Spleen (tissue), 13 donors: ENCODE measurements at places on chromosomes 5 and 9.

DNA sequence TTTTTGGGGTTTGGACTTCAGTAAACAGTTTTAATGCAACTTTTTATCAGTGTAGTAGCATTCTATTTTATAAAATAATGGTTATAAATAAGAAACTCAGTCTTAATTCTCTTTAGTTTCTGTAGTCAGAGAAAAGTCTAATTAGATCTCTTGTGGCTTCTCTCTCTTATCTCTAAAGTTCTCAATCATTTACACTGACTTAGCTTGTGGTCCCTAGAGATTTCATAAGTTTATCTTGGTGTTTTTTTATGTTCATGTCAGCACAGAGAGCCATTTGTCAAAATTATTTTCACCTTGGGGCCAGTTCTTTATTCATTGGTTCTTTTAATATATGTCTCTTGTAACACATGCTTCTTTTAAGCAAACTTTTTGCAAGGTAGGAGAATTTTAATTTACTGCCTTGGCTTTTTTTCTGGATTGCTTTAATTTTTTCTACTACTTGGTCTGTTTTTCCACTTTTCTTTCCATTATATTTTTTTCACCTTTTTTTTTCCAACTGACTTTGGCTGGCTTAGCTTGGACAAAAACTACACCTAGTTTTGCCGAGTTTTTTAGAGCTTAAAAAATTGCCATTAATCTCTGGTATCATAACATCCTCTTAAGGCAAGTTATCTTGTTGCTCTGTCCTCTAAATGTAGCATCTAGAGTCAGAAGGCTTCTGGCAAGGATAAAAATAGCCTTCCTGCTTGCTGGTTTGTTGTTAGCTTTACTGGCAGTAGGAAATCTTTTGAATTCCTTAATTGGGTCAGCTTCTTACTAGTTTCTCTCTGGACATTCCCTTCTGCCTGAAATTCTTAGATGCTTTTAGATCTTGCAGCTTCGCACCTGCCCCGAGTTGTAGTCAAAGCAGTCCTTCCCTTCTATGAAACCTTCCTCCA is 35.3 kb downstream of the CPEB4 start:
- no peak for DNase-seq
- H3K4me1 ChIP-seq = peaks cover 97% of the 10 kb centered on the region
- H3K4me3 ChIP-seq = no peak overlapping the region
- no peak overlapping the region for H3K27ac ChIP-seq
- no peaks in the 10 kb centered on the region for H3K36me3 ChIP-seq

DNA sequence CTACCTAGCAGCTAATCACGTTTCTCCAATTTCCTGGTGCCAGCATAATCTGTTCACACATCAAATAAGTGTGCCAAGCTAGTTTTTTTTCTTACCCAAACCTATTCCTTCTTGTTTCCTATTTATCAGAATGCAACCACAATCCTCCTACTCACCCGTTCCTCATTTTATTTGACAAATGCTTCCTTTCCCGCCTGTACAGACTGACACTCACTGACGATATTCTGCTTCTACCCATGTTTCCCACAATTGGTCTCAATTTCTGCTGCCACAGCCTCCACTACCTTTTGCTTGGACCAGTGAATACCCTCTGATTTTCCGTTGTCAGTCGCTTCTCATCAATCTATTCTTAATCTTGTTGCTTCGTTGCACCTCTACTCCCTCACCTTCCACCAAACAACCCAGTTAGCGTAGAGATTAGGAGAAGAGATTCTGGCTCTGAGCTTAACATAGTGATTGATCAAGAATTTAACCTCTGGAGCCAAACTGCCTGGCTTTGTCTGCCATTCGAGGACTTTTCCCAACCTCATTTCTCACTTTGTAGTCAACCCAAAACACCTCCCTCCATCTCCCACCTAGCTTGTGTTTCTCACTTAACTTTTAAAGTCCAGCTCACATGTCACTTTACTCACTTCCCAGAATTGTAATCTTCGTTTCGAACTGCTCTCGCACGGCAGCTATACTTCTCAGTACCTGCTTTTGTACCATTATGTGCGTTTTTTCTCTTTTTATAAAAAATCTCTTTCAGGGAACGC is 729 bp upstream of the TMEM38B start:
- H3K27me3 ChIP-seq = no peaks in the 10 kb centered on the region
- peaks cover 29% of the 10 kb centered on the region for H3K4me1 ChIP-seq
- no peaks in the 10 kb centered on the region for H3K36me3 ChIP-seq

- H3K36me3 ChIP-seq = peaks cover 64% of the 10 kb centered on the region
- no peak for DNase-seq
- H3K4me3 ChIP-seq = no peak overlapping the region
- no peaks in the 10 kb centered on the region for H3K27me3 ChIP-seq
- no peaks in the 10 kb centered on the region for H3K4me1 ChIP-seq
Observed at GRCh38 chr5:177276886-177277285, 26.6 kb downstream of the RAB24 start.

- peaks cover 53% of the 10 kb centered on the region for H3K4me1 ChIP-seq
- H3K27ac ChIP-seq = no peak overlapping the region
- H3K36me3 ChIP-seq = peaks cover 31% of the 10 kb centered on the region
- H3K4me3 ChIP-seq = no peak overlapping the region
- no peaks in the 10 kb centered on the region for H3K27me3 ChIP-seq
Observed at GRCh38 chr9:126430124-126430523, 103.5 kb downstream of the MVB12B start.

DNA sequence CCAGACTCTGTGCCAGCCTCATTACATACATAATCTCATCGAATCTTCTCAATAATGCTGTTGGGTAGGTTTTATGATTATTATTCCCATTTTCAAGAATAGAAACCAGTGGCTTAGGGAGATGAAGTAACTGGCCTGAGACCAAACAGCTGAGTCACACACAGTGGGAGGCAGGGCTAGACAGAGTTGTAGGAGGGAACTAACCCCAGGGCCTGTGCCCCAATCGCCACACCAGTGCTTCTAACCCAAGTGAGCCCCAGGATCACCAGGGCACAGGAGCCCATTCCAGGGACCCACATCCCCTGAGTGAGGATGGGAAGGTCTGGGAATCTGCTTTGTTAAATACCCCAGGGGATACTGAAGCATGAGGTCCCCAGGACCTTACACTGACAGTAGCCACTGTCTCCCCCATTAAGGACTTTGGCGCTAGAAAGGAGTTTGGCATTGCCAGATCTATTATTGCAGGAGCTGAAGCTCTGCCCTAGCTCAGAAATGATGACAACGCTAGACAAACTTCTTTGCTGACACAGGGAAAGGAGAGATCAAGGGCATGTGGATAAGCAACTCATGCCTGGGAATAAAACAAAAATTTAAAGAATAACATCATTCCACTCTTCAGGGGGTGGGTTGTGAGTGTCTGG is 63.8 kb upstream of the PPARGC1B start:
- no peaks in the 10 kb centered on the region for H3K36me3 ChIP-seq
- peaks cover 24% of the 10 kb centered on the region for H3K4me1 ChIP-seq
- H3K27ac ChIP-seq = no peak overlapping the region

DNA sequence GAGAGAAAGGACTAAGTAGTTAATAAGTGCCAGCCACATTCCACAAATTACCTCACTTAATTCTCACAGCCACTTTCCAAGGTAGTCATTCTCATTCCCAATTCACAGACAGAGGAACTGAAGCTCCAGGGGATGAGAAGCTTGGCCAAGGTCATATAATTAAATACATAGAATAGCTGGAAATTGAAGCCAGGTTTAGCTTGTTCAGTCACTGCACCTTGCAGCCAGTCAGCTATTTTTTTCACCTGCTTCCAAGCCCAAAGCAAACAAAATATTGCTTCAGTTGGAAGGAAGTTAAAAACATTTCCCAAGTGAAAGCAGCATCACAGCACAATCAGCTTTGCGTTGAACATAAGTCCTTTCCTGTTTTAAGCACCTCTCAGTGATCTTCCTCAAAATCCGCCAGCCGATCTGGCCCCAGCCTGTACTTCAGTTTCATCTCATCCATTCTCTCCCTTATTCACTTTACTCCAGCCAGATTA is 4.8 kb downstream of the ALDH1A1 start:
- no peaks in the 10 kb centered on the region for H3K27me3 ChIP-seq
- H3K4me3 ChIP-seq = no peak overlapping the region
- DNase-seq = no peak

DNA sequence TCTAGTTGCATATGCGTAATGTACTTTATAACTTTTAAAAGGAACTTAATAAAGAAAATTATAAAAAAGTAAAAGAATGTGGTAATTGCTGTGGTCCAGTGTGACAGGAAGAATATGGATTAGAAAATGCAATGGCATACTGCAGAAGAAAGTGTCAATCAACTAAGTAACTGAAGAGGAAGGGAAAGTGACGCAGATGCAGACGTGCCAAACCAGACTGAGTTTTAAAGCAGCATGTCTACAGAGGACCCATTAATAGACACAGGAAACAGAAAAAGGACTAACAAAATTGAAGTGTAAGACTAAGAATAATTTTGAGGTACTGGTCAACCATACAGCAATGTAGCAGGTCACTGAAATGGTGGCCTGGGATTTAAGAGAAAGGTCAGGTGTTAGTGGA is 73.3 kb downstream of the DPYSL3 start:
- no peak overlapping the region for H3K4me3 ChIP-seq
- no peaks in the 10 kb centered on the region for H3K4me1 ChIP-seq
- no peak for DNase-seq

- H3K4me1 ChIP-seq = no peaks in the 10 kb centered on the region
- no peaks in the 10 kb centered on the region for H3K36me3 ChIP-seq
- no peaks in the 10 kb centered on the region for H3K27me3 ChIP-seq
- no peak overlapping the region for H3K4me3 ChIP-seq
- H3K27ac ChIP-seq = no peak overlapping the region
- peak; percentile 60 for DNase-seq
Observed at GRCh38 chr5:1549475-1550030, 25.8 kb upstream of the LPCAT1 start.

DNA sequence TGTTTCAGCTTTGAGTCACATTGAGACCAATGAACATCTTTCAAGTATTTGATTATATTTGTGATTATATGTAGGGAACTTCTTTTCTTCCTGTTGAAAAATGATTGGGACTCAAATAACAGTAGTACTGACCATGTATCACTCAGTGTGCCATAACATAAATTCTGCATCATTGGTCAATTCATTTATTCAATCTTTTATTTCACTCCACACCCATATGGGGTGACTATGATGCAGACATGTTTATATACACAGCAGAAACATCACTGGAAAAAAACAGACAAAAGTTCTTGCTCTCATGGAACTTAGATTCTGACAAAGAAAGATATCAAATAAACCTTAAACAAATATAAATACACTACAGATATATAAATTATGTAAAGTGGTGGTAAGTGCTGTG is 74.7 kb upstream of the ANXA1 start:
- no peaks in the 10 kb centered on the region for H3K27me3 ChIP-seq
- H3K36me3 ChIP-seq = no peaks in the 10 kb centered on the region
- no peak overlapping the region for H3K4me3 ChIP-seq
- H3K27ac ChIP-seq = no peak overlapping the region

GRCh38 chr5:146962801-146963355 is 84.3 kb upstream of the PPP2R2B start:
- H3K27me3 ChIP-seq = no peaks in the 10 kb centered on the region
- no peak for DNase-seq
- H3K4me3 ChIP-seq = no peak overlapping the region
- no peaks in the 10 kb centered on the region for H3K36me3 ChIP-seq
- no peaks in the 10 kb centered on the region for H3K4me1 ChIP-seq
- H3K27ac ChIP-seq = no peak overlapping the region

- DNase-seq = no peak
- H3K27me3 ChIP-seq = no peaks in the 10 kb centered on the region
- no peak overlapping the region for H3K27ac ChIP-seq
- no peaks in the 10 kb centered on the region for H3K4me1 ChIP-seq
- H3K4me3 ChIP-seq = no peak overlapping the region
- H3K36me3 ChIP-seq = peaks cover 4% of the 10 kb centered on the region
Observed at GRCh38 chr5:41840251-41840650, 30.0 kb downstream of the OXCT1 start.

DNA sequence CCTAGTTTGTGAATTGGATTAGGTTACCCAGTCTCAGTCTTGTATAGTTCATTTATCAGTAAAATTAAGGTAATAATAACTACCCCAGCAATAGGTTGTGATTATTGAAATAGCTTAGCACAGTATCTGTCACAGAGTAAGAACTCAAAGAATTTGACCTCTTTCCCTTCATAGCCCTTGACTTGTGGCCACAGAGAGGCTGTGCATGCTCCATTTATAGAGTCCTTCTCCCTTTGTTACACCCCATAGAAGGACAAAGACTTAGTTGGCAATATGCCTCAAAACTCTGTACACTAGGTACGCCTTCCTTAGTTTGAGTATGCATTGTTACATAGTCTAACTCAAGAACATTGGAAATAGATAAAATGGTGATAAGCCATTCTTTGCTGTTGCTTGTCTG is 257.2 kb downstream of the KCTD16 start:
- no peaks in the 10 kb centered on the region for H3K36me3 ChIP-seq
- H3K27ac ChIP-seq = no peak overlapping the region
- no peaks in the 10 kb centered on the region for H3K27me3 ChIP-seq
- no peaks in the 10 kb centered on the region for H3K4me1 ChIP-seq
- DNase-seq = no peak

DNA sequence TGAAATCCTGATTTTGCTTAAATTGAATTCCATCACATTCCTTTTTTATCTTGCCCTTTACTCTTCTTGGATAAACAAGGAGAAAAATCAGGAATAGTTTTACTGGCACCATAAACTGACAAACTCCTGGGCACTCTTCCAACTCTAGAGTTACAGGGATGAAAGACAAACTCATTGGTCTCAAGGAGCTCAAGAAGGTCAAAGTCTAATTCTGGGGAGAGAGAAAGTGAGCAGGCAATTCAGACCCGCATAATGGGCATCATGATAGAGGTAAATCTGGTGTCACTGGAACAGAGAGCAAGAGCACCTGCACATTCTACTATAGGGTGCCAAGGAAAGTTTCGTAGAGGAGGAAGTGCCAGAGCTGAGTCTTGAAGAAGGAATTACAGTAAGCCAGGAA is 64.8 kb downstream of the GRIN3A start:
- DNase-seq = no peak
- H3K4me1 ChIP-seq = no peaks in the 10 kb centered on the region
- H3K36me3 ChIP-seq = no peaks in the 10 kb centered on the region
- no peak overlapping the region for H3K27ac ChIP-seq

DNA sequence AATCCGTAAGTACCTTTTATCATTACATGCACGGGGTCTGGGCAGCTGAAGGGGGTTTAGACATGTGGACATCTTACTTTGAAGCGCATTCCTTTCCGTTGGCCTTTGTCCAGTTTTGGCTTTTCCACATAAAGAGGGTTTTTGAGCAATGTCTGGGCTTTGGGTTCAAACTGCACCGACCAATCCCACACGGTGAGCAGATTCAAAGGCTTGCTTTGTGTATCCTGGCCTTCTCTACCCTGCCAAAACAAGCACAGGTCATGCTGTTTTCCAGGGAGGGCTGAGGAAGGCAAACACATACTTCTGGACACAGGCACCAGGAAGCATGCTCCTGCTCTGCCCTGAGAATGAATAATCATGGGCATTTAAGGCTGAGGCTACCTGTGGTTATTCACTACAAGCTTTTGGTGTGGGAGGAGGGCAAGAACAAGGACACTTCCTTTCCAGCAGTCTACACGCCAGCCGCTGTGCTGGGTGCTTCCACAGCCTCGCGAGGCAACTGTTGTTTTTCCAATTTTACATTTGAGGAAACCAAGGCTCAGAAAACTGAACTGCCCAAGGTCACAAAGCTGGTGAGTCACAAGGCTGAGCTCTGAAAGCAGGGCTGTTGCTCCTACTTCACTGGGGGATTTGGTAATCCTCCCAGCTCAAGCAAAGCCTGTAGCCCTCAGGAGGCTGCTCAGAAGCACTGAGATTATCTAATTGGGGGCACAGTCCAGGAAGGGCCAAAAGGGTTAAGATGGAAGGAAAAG is 59.8 kb upstream of the GOLPH3 start:
- no peak for DNase-seq
- H3K4me3 ChIP-seq = no peak overlapping the region
- H3K27me3 ChIP-seq = no peaks in the 10 kb centered on the region
- peaks cover 50% of the 10 kb centered on the region for H3K4me1 ChIP-seq
- peak overlapping the region; percentile 29 for H3K27ac ChIP-seq
- H3K36me3 ChIP-seq = peaks cover 37% of the 10 kb centered on the region
